Ovary (tissue), 10 donors: ENCODE measurements at places on chromosomes 3 and 15. TPM values are rescaled to one million over a fixed set of nuclear protein-coding genes. Genes with fewer than 3 reads are reported as not detected.

The HYAL1 gene
- 4.4 TPM for polyA plus RNA-seq

DNA sequence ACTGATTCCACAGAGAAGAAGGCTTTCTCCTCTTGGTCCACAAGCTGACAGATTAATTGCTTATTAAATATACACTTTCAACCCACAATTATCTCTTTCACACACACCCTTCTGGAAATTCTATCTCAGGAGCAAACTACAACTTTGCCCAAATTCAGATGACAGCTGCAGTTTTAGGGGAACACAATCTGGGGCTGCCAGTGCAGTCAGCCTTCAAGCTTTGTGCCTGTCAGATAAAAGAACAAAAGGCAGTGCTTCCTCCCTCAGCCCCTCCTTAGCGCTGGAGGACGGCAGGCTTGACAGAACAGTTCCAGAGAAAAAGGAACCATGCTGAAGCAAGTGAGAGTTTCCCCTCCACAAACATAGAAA is 99.6 kb downstream of the TMCC1 start:
- H3K27me3 ChIP-seq, result no peaks in the 10 kb centered on the region
- no peaks in the 10 kb centered on the region for H3K36me3 ChIP-seq
- peak overlapping the region; percentile 32 for H3K27ac ChIP-seq

- no peak for DNase-seq
- no peaks in the 10 kb centered on the region for H3K36me3 ChIP-seq
- H3K27me3 ChIP-seq, result no peaks in the 10 kb centered on the region
- no peaks in the 10 kb centered on the region for H3K4me1 ChIP-seq
- no peak overlapping the region for H3K27ac ChIP-seq
Observed at GRCh38 chr3:69948246-69948862, 51.2 kb upstream of the SAMMSON start.

DNA sequence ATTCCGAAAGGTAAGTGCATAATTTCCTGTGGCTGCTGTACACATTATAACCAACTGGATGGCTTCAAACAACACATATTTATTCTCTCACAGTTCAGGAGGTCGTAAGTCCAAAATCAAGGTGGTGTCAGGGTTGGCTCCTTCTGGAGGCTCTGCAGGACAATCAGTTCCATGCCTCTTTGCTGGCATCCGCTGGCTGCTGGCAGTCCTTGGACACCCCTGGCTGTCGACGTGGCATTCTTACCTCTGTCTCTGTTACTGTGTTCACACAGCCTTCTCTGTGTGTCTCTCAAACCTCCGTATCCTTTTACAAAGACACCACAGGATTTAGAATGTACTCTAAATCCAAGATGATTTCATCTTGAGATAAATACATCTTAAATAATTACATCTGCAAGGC is 398.8 kb upstream of the ATP10A start:
- no peaks in the 10 kb centered on the region for H3K4me1 ChIP-seq
- no peaks in the 10 kb centered on the region for H3K36me3 ChIP-seq
- no peak overlapping the region for H3K4me3 ChIP-seq
- no peak for DNase-seq
- no peak overlapping the region for H3K27ac ChIP-seq

GRCh38 chr3:129276385-129276784 is 2.3 kb upstream of the HMCES start:
- no peaks in the 10 kb centered on the region for H3K36me3 ChIP-seq
- no peak for DNase-seq
- peaks cover 2% of the 10 kb centered on the region for H3K4me1 ChIP-seq
- no peak overlapping the region for H3K27ac ChIP-seq
- H3K4me3 ChIP-seq, result no peak overlapping the region

GRCh38 chr3:125435231-125435630 is 60.1 kb upstream of the ZNF148 start:
- H3K4me3 ChIP-seq, result no peak overlapping the region
- no peaks in the 10 kb centered on the region for H3K4me1 ChIP-seq
- no peak for DNase-seq
- H3K36me3 ChIP-seq, result no peaks in the 10 kb centered on the region

DNA sequence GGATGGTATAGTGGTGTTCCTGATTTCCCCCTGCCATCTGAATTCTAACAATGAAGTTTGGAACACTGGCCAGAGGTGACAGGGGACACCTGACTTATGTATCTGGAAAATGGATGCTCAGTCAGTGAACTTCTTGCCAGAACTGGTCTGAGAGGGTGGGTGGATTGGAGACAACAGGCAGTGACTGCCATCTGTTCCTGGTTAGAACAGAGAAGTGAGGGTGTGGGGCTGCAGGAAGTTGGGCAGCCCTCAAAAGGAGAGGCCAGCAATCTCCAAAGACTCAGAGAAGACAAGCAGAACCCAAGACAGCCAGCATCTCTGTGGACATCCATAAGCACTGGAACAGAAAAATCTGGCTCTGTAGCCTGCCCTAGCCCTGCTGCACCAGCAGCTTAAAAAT is 50.5 kb downstream of the ANP32A start:
- no peak for DNase-seq
- no peaks in the 10 kb centered on the region for H3K4me1 ChIP-seq
- H3K4me3 ChIP-seq, result no peak overlapping the region
- H3K36me3 ChIP-seq, result no peaks in the 10 kb centered on the region
- H3K27ac ChIP-seq, result no peak overlapping the region

The THPO gene
- 1.5 TPM for polyA plus RNA-seq

DNA sequence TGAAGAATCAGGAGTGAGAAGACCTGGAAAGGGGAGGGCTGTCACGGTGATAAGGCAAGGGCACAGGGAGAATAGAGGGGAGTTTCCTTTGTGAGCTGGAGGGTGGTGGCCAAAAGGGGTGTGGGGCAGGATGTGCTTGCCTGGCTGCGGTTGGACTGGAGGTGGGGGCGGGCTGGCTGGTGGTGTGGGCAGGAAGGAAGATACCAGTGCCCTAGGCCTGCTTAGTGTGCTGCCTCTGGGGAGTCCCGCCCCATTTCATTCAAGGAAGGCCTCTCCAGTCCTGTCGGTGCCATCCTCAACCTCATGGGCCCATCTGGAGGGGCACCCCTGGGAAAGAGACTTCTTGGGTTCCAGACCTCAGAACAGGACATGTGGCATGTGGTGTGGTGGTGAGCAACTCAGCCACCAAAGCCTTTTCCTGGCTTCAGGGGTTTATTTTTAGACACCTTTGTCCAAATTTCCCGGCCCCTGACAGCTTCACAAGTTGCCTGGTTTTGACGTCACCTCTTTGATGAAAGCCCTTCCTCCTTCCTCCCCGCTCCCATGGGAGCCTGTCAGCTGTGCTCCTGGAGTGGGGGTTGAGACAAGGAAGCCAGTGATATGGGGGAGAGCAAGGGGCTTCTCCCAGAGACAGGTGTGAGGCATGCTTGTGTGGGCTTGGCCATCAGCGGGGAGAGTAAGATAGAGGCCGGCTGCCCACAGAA is 15.6 kb downstream of the TEX264 start:
- no peaks in the 10 kb centered on the region for H3K4me1 ChIP-seq
- H3K4me3 ChIP-seq, result no peak overlapping the region
- DNase-seq, result no peak
- H3K36me3 ChIP-seq, result no peaks in the 10 kb centered on the region
- H3K27ac ChIP-seq, result no peak overlapping the region

- no peaks in the 10 kb centered on the region for H3K36me3 ChIP-seq
- DNase-seq, result peak; percentile 81
- peak overlapping the region; percentile 73 for H3K4me3 ChIP-seq
- no peaks in the 10 kb centered on the region for H3K27me3 ChIP-seq
- H3K27ac ChIP-seq, result peak overlapping the region; percentile 79
- H3K4me1 ChIP-seq, result no peaks in the 10 kb centered on the region
Observed at GRCh38 chr15:45200799-45201556, 13.2 kb upstream of the SHF start.

The C3orf52 gene
- 0.24 TPM for polyA plus RNA-seq

DNA sequence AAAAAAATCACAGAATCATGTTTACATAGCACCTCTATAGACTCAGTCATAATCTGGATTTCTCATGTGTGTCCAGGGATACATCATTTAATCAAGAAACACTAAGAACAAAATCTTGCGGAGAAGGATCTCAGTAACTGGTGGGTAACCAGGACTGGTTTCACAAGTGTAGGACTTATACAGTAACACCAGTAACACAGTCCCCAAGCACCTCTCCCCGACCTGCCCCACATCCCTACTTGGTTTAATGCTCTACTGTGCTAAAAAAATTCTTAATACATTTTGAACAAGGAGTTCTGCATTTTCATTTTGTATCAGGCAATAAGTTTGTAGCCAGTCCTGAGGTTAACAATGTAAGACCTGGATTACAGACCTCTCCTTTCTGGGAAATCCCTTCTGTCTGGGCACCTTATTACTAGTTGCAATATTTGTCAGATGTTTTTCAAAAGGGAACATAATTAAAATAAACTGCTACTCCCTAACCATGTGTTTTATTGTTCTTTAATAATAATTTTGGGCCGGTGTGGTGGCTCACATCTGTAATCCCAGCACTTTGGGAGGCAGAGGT is 57.6 kb upstream of the BBX start:
- DNase-seq, result no peak
- no peak overlapping the region for H3K27ac ChIP-seq
- no peaks in the 10 kb centered on the region for H3K27me3 ChIP-seq
- no peak overlapping the region for H3K4me3 ChIP-seq

- H3K4me1 ChIP-seq, result no peaks in the 10 kb centered on the region
- no peak for DNase-seq
- H3K4me3 ChIP-seq, result no peak overlapping the region
- no peak overlapping the region for H3K27ac ChIP-seq
- H3K36me3 ChIP-seq, result no peaks in the 10 kb centered on the region
Observed at GRCh38 chr3:131694376-131694775, 191.6 kb upstream of the MRPL3 start.

The TMOD3 gene
- polyA plus RNA-seq, result 24.1 TPM

DNA sequence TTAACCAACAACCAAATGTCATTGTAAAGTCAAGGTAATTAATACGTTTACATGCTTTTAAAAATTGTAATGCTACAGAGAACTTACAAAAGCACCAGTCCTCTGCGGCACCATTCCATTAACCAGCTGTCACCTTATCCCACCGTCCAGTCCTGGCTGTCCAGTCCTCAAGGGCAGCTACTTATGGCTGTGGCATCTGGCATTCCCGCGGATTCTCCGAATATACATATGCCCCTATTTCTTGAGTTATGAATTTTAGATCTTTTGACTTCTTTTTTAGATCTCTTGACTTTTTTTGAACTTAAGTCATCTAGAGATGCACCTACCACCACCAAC is 382 bp upstream of the POMGNT2 start:
- peaks cover 6% of the 10 kb centered on the region for H3K4me1 ChIP-seq
- H3K27ac ChIP-seq, result no peak overlapping the region
- no peaks in the 10 kb centered on the region for H3K36me3 ChIP-seq
- no peak for DNase-seq

DNA sequence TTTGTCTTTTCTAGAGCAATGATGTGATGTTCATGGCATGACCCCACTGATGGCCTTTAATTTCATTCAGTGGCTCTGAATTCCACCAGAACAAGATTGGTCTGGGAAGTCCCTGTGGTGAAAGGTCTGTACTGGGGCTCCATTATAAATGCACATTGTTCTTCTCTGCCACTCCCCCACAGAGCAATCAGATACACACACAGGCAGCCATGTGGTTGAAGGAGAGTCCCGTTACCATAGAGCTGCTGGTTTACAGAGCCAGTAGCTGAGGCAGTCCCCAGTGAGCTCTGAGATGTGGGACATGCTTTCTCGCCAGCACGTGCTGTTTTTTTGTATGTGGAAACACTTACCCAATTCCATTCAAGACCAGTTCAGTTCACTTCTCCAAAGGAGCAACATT is 172.7 kb upstream of the TRIM42 start:
- peaks cover 9% of the 10 kb centered on the region for H3K4me1 ChIP-seq
- no peak overlapping the region for H3K27ac ChIP-seq
- no peak overlapping the region for H3K4me3 ChIP-seq
- no peaks in the 10 kb centered on the region for H3K36me3 ChIP-seq
- DNase-seq, result no peak

DNA sequence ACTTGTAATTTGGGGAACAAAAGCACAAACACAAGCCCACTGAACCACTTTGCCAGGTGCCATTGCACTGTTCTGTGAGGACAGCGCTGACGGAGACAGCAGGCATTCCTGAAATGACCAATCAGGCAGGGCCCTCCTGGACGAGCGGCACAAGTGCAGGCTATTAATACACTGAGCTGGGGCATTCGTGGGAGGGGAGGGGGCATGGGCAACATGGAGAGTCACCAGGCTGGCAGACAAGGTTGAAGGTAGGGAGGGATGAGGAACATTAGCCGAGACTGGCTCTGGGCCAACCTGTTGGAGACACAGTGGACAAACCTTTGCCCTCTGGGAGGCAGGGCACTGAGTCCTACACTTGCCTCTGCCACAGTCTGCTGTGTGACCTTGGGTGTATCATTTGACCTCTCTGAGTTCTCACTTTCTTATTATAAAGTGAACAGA is 45.6 kb downstream of the NOX5 start:
- no peak overlapping the region for H3K4me3 ChIP-seq
- no peak overlapping the region for H3K27ac ChIP-seq
- DNase-seq, result peak; percentile 28
- peaks cover 7% of the 10 kb centered on the region for H3K4me1 ChIP-seq
- no peaks in the 10 kb centered on the region for H3K27me3 ChIP-seq

GRCh38 chr3:38370861-38371260 is 24.3 kb downstream of the XYLB start:
- H3K4me3 ChIP-seq, result no peak overlapping the region
- no peaks in the 10 kb centered on the region for H3K36me3 ChIP-seq
- H3K4me1 ChIP-seq, result no peaks in the 10 kb centered on the region
- no peak for DNase-seq
- H3K27ac ChIP-seq, result no peak overlapping the region

The UBE2E1 gene
- 65.9 TPM for polyA plus RNA-seq

- H3K36me3 ChIP-seq, result no peaks in the 10 kb centered on the region
- H3K4me3 ChIP-seq, result no peak overlapping the region
- no peaks in the 10 kb centered on the region for H3K4me1 ChIP-seq
- H3K27me3 ChIP-seq, result no peaks in the 10 kb centered on the region
- DNase-seq, result no peak
Observed at GRCh38 chr3:69248436-69248835, 126.0 kb upstream of the LMOD3 start.

DNA sequence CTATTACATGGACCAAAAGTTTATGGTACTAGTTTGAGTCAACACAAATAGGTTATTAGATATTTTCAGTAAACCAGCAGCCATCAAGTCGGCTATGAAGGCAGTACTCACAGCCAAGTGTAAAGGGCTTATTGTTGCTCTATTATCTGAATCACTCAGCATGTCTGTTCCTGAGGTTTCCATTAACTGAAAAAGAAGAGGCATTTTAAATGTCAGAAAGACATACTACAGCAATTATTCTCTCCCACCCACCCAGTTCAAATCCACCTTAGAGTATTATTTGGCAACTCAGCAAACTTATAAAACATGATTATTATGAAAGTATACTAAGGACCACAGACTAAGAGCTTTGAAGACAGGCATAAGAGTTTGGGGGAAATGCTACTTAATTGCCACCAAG is 93.1 kb downstream of the BTD start:
- no peak overlapping the region for H3K4me3 ChIP-seq
- no peak overlapping the region for H3K27ac ChIP-seq
- H3K4me1 ChIP-seq, result no peaks in the 10 kb centered on the region
